ENCODE measurements at places on chromosomes 5 and 9.

DNA sequence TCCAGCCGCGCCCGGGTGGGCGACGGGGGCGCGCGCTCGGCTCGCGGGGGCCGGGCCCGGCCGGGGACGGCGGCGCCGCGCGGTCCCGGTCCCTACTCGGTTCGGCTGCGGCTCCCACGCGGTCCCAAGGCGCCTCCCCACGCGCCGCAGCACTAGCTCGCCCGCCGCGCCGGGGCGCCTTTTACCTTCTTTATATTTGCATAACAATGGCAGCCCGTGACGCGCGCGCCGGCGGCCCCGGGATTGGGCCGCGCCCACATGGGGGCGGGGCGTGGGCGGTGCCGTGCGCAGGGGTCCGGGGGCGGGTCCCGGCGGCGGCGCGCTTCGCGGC is at the start of gene NRARP:
TSS of gene NRARP (minus strand) at position 154 of the 331 bp plus-strand sequence. CDS start 343 bp downstream, outside the sequence.
- peaks cover 11% of the 10 kb centered on the region for H3K27me3 ChIP-seq
- no peaks in the 10 kb centered on the region for H3K36me3 ChIP-seq
- peak; percentile 95 for DNase-seq
- peaks cover 35% of the 10 kb centered on the region for H3K4me1 ChIP-seq

DNA sequence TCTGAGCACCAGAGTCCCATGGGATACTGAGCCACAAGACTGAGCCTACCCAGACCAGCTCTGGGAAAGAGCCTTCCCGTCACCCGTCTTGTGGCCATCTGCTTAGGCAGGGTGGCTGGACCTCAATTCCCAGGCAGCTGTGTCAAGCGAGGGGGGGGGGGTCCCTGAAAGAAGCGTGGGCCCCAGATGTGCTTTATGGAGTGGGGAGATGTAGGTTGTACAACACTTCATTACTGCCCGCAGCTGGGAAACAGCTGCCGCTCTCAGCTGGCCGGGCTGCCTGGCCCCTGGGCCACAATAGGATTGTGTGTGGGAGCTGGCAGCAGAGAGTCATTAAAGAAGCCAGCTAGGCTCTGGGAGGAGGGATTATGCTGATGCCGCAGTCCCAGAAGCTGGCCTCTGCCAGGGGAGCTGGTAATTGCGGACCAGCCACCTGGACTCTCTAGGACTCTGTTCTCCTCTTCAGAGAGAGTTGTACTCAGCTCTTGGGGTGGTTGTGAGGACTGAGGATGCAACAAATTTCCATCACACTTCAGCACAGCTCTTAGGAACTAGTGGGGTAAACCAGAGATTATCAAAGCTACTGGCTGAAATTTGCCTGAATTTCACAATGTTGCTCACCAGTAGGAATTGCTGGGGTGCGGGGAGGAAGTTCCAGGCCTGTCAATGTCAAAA is 145.4 kb downstream of the GADD45G start:
- H3K27me3 ChIP-seq, result no peaks in the 10 kb centered on the region
- no peaks in the 10 kb centered on the region for H3K36me3 ChIP-seq
- no peak for DNase-seq
- no peaks in the 10 kb centered on the region for H3K4me1 ChIP-seq
- no peak overlapping the region for H3K4me3 ChIP-seq
- no peak overlapping the region for H3K27ac ChIP-seq

GRCh38 chr5:56161927-56162326 is 71.2 kb downstream of the ANKRD55 start:
- no peaks in the 10 kb centered on the region for H3K4me1 ChIP-seq
- no peaks in the 10 kb centered on the region for H3K36me3 ChIP-seq
- H3K4me3 ChIP-seq, result no peak overlapping the region

GRCh38 chr5:173670130-173670651 is 53.7 kb upstream of the BOD1 start:
- no peak overlapping the region for H3K4me3 ChIP-seq
- H3K27me3 ChIP-seq, result no peaks in the 10 kb centered on the region
- no peaks in the 10 kb centered on the region for H3K36me3 ChIP-seq
- no peak overlapping the region for H3K27ac ChIP-seq

DNA sequence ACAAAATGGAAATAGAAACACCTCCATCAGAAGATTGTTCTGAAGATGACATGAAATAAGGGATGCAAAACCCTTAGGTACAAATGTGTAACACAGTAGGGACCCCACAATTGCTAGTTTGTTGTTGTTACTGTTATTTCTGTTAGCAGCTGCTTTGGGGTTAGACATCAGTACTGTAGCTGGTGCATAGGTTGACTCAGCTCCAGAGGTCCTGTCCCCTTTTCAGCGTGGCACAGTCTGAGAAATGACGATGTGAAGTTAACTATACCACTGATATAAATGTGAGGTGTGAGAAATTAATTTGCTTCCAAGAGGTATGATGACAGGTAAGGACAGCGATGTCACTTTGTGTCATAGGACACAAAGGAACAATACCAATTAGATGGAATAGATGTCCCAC is 384.6 kb upstream of the KLF4 start:
- no peaks in the 10 kb centered on the region for H3K36me3 ChIP-seq
- H3K4me3 ChIP-seq, result no peak overlapping the region
- H3K4me1 ChIP-seq, result no peaks in the 10 kb centered on the region
- no peak overlapping the region for H3K27ac ChIP-seq
- H3K27me3 ChIP-seq, result no peaks in the 10 kb centered on the region

- no peak overlapping the region for H3K27ac ChIP-seq
- H3K27me3 ChIP-seq, result no peaks in the 10 kb centered on the region
- no peak for DNase-seq
- H3K36me3 ChIP-seq, result no peaks in the 10 kb centered on the region
- H3K4me3 ChIP-seq, result no peak overlapping the region
- H3K4me1 ChIP-seq, result no peaks in the 10 kb centered on the region
Measured at GRCh38 chr9:22840641-22841040, 394.0 kb downstream of the DMRTA1 start.

GRCh38 chr9:134338394-134339182 is 12.3 kb downstream of the RXRA start:
- DNase-seq, result no peak
- H3K27ac ChIP-seq, result no peak overlapping the region
- no peak overlapping the region for H3K4me3 ChIP-seq
- no peaks in the 10 kb centered on the region for H3K27me3 ChIP-seq

GRCh38 chr9:135530146-135530545 is 8.9 kb downstream of the LCN1 start:
- no peak overlapping the region for H3K27ac ChIP-seq
- no peak for DNase-seq
- no peaks in the 10 kb centered on the region for H3K4me1 ChIP-seq

DNA sequence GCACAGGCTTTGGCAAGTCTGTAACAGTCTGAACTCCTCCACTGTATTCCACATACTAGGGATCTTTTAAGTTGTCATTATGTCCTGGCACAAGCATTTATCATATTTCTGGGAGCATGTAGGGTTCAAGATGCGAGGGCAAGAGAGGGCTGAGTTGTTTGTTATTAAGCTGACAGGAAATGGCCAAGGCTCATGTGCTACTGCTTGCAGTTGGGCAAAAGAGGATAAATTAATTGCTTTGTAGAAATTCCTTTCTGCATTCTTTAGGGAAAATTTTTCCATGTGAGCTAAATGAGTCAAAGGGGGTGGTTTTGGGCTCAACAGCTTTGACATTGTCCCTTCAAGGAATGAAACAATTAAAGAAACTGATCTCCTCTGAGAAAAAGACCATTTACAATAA is 35.4 kb downstream of the DOCK8 start:
- no peaks in the 10 kb centered on the region for H3K4me1 ChIP-seq
- no peak overlapping the region for H3K27ac ChIP-seq
- H3K36me3 ChIP-seq, result no peaks in the 10 kb centered on the region

DNA sequence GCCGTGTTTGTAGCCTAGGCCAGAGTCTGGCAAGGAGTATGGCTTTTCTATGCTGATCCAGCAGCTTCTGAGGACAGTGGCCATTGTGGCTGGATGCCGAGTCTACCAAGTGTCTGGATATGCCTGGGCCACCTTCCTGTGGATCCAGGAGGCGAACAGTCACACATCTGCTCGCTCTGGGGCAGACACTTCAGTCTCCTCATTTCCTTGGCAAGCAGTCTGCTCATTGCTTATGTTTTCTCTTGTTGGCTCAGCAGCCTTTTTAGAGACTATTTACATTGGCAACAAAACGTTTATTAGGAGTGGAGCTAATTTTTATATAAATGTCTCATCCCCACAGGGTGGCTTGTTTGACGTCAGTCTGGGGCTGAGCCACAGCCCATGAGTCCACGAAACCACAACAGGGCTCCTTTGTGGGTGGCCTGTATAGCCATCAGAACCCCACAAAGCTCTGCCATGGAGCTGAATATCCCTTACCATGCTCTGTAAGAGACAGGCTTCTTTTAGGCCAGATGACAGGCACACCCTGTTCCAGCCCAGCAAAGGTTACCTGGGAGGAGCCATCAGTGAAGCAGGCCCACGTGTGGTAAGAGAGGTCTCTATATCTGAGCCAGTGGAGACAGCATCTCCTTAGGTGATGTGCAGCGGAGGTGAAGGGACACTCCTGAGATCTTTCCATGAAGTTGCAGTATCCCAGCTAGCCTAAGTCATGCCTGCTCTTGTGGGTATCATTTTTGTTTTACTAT is 221.7 kb downstream of the DIRAS2 start:
- DNase-seq, result no peak
- no peak overlapping the region for H3K4me3 ChIP-seq
- H3K27ac ChIP-seq, result no peak overlapping the region
- H3K36me3 ChIP-seq, result no peaks in the 10 kb centered on the region

DNA sequence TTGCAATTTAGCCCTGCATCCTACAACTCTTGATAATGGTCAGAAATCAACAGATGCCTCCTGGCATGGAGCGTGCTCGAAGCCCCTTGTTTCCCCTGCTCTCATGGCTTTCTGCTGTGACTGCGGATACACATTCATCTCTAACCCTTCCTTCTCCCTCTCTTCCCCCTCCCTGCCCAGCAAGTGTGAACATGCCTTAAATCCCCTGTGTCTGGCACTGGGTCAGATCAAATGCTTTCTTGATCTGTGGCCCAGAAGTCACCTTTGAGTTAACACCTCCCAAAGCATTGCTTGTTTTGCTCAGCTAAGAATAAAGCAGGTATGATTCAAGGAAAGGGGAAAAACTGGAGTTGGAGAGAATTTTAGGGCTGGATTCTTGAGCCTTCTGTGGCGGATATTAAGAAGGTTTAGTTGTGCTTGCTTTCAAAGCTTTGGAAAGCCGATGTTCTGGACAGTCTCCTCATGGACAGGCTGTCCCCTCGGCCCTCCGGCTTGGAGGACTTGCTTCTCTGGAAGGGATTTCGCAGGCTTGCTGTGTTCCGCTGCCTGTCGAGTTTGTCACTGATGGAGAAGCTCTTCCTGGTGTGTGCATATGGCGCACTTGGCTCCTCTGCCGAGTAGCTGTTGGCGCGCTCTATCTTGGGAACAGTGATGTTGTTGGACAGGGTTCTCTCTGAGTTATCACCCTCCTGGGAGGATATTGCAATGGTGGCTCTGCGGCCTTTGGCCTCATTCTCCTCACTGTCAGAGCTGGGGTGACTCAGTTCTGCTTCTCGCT is 121.3 kb upstream of the KLF9 start:
- H3K4me1 ChIP-seq, result no peaks in the 10 kb centered on the region
- no peak overlapping the region for H3K4me3 ChIP-seq
- no peak for DNase-seq
- H3K27ac ChIP-seq, result no peak overlapping the region

DNA sequence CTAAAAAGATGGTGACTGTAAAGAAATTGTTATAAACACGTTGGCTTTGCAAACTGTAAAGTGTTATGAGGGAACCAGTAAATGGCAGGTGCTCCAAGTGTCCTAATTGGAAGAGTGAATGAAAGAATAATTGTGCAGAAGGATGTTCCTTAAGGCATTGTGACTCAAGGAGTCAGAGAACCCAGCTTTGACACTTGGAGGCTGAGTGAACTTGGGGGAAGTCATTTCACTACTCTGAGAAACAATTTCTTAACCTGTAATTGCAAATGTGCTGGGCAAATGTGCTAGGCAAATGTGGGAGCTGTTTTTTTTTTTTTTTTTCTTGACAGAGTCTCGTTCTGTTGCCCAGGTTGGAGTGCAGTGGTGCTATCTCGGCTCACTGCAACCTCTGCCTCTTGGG is 84.0 kb upstream of the TNFSF8 start:
- H3K27ac ChIP-seq, result no peak overlapping the region
- no peak for DNase-seq
- H3K36me3 ChIP-seq, result no peaks in the 10 kb centered on the region
- H3K4me1 ChIP-seq, result no peaks in the 10 kb centered on the region

GRCh38 chr5:72537166-72537565 is 30.0 kb upstream of the ZNF366 start:
- no peaks in the 10 kb centered on the region for H3K27me3 ChIP-seq
- H3K4me3 ChIP-seq, result no peak overlapping the region
- H3K27ac ChIP-seq, result no peak overlapping the region
- DNase-seq, result no peak
- no peaks in the 10 kb centered on the region for H3K4me1 ChIP-seq

GRCh38 chr5:149674686-149675085 is 55.4 kb upstream of the PPARGC1B start:
- H3K27me3 ChIP-seq, result no peaks in the 10 kb centered on the region
- H3K36me3 ChIP-seq, result no peaks in the 10 kb centered on the region
- peak overlapping the region; percentile 89 for H3K27ac ChIP-seq
- no peaks in the 10 kb centered on the region for H3K4me1 ChIP-seq

GRCh38 chr5:172077664-172078425 is 71.4 kb upstream of the FBXW11 start:
- no peak overlapping the region for H3K27ac ChIP-seq
- peaks cover 10% of the 10 kb centered on the region for H3K36me3 ChIP-seq
- no peaks in the 10 kb centered on the region for H3K27me3 ChIP-seq
- peak; percentile 53 for DNase-seq
- no peaks in the 10 kb centered on the region for H3K4me1 ChIP-seq

DNA sequence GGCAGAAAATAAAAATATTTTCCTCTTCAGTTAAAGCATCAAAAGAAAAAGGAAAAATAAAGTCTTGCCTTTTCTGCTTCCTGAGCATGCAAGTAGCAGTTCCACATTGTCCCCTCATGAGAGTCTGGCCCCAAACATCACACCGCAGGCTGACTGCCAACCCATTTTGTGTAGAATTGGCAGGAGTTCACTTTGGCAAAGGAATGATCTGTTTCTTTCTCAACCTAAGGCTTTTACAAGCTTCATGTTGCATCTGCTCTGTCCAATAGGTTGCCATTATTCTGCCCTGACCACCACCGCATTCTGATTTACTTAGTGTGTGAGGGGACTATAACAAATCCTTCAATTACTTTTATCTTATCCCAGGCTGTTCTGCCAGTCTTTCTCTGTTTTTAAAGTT is 249.5 kb downstream of the ISL1 start:
- H3K4me1 ChIP-seq, result no peaks in the 10 kb centered on the region
- H3K27ac ChIP-seq, result no peak overlapping the region
- H3K36me3 ChIP-seq, result no peaks in the 10 kb centered on the region

DNA sequence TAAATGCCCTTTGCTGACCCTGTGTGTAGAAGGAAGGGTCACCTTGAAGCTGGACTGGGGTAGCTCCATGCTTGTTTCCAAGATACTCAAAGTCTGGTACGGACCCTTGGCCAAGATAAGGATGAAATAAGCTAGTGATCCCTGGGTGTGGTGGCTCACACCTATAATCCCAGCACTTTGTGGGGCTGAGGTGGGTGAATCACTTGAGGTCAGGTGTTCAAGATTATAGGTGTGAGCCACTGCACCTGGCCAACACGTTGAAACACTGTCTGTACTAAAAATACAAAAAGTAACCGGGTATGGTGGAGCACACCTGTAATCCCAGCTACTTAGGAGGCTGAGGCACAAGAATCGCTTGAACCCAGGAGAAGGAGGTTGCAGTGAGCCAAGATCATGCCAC is 33.3 kb downstream of the ACOT12 start:
- no peak overlapping the region for H3K27ac ChIP-seq
- H3K4me3 ChIP-seq, result no peak overlapping the region
- H3K36me3 ChIP-seq, result no peaks in the 10 kb centered on the region
- H3K4me1 ChIP-seq, result no peaks in the 10 kb centered on the region
